CD4-positive, alpha-beta memory T cell (primary cell): ENCODE measurements at places on chromosomes 11 and 22.
A peak's percentile ranks its signal among the peaks of the same experiment; 100 is the strongest.

- DNase-seq = no peak
Measured at GRCh38 chr11:126167488-126167887, 44.0 kb downstream of the RPUSD4 start.

DNA sequence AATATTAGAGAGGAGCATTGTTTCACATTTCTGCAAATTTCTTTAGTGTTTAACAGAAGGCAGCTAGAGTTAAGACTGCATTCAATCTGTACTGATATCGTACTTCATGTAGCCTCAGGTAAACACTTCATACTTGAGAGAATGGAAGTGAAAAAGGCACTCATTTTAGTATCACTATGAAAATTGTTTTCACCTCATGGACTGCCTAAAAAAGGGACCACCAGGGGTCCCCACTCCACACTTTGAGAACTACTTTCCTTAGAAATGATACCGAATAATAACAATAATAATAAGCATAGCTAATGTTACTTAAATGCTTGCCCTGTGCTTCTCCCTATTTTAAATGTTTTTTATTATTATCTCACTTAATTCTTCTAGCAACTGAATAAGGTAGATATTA, 95.1 kb downstream of the BLID start:
- no peak for DNase-seq

- DNase-seq = no peak
Measured at GRCh38 chr11:38582151-38582550, 1984.1 kb upstream of the RAG2 start.

GRCh38 chr11:64863391-64864060, 14.9 kb downstream of the EHD1 start:
- DNase-seq = no peak

GRCh38 chr11:64900263-64900678, 16.7 kb downstream of the ATG2A start:
- peak; percentile 81 for DNase-seq

DNA sequence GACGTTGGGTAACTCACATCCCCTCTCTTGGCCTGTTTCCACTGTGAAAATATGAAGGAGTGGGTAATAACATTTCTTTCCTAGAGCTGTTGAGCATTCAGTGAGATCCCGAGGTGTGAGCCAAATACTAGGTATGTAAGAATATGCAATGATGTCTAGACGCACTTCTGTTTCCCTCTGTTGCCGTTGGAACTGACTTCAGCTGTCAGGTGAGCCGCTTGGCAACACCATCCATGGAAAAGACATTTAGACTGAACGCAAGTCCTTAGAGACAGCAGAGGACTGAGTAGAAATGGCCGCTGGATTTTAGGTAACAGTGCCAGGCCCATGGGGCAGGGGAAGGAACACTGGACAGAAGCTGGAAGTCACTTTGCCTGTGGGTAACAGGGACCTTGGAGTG, 29.5 kb upstream of the SHANK2 start:
- DNase-seq = no peak

DNA sequence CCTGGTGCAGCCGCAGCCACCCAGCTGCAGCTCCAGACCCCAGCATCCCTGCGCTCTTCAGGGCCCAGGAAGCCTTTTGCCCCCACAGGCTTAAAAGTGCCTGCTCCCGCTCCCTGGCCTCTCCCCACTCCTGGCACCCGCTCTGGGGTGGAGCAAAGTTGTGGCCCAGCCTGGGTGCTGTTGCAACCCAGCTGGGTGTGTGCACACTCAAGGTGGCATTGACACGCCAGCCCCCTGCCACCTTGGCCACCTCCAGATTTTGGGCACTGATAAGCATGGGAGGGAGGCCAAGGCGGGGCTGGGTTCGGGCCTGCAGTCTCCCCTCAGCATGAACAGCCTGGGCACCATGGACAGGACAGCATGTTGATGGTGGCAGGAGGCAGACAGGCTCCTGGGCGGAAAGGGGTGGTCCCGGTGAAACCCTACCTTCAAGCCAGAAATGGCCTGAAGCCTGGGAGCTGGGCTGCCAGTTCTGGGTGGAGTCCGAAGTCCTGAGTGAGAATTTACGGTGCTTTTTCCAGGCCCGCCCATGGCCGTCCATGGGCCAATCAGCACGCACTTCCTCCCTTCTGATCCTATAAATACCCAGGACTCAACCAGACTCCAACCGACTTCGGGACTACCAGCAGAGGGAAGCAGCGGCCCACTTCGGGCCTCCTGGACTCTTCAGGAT, 23.6 kb upstream of the RNASEH2C start:
- no peak for DNase-seq

DNA sequence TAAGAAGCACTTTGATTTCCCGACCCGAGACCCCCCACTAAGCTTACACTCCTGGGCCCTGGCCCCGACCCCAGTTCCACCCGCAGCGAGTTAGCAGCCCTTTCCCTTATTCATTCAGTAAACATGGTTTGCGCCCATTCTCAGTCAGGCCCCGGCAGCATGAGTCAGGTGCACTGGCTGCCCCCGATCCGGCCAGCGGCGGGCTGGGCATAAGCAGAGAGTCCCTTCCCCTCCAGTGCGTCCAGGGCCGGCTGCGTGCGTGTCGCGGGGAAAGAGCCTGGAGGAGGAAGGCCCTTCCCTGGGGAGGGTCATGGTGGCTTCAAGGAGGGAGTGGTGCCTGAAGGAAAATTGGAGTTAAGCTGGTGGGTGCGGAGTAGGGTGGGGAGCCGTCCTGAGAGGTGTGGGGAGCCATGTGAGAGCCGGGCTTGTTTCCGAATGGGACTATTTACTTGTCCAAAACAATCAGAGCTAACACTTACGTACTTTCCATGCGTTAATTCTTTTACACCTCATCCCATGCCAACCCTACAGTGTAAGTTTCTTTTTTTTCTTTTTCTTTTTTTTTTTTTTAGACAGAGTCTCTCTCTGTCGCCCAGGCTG, 657 bp downstream of the IGHMBP2 start:
- DNase-seq = peak; percentile 4

DNA sequence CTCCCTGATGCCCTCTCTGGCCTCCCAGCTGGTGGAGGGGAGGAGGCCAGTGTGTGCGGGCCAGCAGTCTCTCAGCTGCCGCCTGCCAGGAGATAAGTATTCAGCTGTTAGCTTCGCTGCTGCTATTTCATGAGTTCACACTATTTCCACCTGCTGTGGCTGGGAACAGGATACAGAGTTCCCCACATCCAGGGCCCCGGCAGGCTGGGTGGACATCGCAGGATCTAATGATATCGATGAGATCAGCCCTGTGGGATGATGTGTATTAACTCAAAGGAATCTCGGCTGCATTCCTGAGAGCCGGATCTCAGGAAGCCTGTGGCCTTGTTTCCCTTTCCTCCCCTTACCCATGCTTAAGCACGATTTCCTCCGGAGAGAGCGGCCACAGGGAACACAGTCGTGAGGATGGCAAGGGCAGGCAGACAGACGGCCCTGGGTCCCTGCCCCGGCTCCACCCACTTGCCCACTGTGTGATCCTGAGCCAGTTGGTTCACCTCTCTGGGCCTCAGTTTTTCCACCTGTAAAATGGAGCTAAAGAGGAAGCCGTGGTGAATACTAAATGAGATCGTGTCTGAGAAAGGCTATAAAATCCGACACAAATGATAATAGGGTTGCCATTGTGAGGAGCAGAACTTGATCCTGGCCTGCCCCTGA, 6.5 kb upstream of the PVALB start:
- DNase-seq = no peak

DNA sequence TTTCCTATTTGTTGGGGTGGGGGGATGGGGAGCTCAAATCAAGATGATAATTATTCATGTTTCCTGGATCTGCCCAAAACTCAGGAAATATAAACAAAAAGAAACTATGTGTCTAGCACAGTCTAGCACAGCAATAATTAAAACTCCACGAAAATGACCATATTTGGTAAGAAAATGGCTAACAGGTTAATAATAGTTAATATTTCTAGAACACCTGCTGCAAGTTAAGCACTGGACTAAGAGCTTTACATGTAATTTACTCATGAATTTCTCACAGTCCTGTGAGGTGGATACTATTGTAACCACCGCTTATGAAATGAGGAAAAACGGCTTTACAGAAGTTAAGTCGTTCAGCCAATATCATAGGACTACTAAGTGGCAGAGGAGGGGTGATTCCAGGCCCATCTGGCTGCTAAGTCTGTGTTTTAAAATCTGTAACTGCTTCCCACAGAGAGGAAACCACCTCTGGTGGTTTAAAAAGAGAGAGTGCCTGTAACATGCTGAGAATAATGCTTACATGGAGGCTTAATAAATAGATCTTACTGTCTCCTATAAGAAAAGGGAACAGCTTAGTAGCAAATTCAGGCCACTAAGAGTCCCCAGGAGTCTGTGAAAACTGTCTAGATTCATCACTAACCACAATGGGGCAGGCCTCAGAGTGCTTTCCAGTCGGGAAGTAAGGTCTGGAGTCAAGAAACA, 11.0 kb upstream of the AMOTL1 start:
- DNase-seq = no peak

DNA sequence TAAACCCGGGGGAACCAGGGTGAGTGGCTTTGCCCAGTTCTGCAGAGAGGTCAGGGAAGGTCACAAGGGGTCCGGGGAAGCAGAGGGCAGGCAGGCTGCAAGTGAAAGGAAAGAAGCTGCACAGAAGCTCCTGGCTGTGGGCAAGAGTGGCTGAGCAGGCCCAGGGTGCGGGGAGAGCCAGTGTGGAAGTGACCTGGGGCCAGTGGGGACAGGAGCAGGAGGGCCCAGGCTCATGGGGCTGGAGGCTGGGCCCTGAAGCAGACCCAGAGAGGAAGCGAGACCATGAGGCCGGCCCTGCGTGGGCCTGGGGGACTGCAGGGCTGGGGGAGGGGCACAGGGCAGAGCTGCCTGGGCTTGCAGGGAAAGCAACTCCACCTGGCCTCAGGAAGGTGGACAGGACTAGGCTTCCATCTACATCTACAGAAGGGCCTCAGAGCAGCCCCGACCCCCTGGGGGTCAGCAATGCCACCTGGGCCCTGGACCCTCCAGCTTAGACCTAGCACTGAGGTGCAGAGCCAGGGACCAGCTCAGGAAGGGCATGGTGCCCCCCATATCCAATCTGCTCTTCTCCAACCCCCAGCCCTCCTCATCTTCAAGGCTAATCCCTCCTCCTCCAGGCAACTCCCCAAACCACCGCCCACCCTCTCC, 11.6 kb downstream of the IGF2 start:
- no peak for DNase-seq

GRCh38 chr11:108218455-108218854, 4.0 kb downstream of the NPAT start:
- DNase-seq = no peak

DNA sequence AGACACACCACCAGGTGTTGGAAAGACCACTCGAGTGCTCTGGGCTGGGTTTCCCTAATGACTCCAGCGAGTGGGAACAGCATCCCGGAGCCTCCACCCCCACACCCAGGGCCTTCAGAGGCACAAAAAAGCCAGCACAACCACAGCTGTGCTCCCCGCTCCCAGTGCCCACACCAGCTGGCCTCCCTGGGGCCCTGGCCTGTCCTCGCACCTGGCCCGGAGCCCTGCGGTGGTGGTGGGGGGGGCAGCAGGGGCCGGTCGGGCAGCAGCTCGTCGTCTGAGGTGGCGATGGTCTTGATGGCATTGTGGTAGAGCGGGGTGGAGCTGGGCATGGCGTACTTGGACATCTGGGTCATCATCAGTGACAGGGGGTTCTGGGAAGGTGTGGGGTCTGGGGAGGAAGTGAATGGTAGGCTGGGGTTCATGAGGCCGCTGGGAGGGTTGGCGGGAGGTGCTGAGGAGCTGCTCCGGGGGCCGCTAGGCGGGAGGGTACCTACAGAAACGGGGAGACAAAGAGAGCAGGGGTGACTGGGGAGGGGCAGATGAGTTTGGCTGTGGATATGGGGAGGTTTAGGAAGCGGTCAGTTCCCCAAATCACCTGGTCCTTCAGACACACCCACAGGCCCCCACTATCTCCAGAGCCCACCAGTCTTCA, 16.1 kb downstream of the CXCR5 start:
- no peak for DNase-seq

GRCh38 chr11:74325649-74326645, 14.5 kb upstream of the P4HA3 start:
- no peak for DNase-seq

- no peak for DNase-seq
Measured at GRCh38 chr11:36235750-36236149, 53.5 kb downstream of the COMMD9 start.

- no peak for DNase-seq
Measured at GRCh38 chr11:78795621-78796261, 221.1 kb upstream of the NARS2 start.

DNA sequence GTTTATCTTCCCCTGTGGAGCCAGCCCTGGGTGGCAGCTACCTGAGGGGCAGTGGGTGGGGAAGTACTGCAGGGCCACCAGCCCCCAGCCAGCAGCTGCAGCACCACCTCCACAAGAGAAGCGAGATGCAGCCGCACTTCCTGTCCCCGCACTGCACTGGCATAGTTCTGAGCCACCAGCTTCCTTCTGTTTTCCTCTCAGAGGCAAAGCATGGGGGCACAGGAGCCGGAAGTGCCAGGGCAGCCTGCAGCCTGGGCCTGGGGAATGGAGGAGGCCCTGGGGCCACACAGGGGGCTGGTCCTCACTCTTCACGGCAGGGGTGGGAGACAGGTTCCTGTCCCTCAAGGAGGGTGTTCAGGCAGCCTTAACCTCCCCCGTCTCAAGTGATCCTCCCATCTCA, 11.9 kb upstream of the SH3BP1 start:
- peak; percentile 74 for DNase-seq

GRCh38 chr11:79493555-79494171, 52.8 kb upstream of the TENM4 start:
- peak; percentile 4 for DNase-seq

DNA sequence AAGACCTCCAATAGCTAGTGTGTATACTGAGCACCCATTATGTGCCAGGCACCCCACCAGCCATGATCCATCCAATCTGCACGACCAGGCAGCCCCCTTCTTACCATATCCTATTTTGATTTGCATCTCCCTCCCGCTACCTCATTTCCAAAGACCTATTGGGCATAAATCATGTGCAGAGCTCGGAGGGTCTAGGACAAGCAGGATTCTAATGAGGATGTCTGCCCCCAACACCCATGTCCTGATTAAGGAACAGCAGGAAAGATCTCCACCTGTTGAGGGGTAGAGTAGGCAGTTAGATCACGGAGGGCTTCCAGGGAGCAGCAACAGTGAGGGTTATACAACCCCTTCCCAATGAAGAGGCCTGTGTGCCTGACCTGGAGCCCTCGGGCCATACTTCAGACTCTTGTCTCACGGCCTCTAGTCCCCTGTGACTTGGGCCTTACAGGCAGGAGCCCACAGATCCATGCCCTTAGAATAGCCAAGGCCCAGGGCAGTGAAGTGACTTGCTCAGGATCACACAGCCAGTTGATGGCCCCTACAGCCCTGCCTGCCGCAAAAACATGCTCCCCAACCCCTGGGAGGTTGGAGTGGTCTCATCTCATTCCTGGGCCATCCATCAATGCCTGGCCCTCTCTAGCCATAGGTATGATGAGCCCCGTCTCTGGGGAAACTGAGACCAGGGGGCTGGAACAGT, 3.5 kb downstream of the RAB3IL1 start:
- DNase-seq = no peak

- DNase-seq = peak; percentile 12
Measured at GRCh38 chr11:82229341-82229740, 504.3 kb downstream of the FAM181B start.
